ENCODE measurements at places on chromosomes 16 and 17.

GRCh38 chr16:58201163-58201562 is 3.3 kb upstream of the CSNK2A2 start:
- DNase-seq = no peak

GRCh38 chr17:6648181-6648580 is 3.2 kb downstream of the MED31 start:
- DNase-seq = no peak

- DNase-seq = no peak
Observed at GRCh38 chr16:78871241-78871640, 729.3 kb downstream of the MAF start.

GRCh38 chr16:46688101-46688653 is 801 bp downstream of the VPS35 start:
- DNase-seq = no peak

All from cortex of kidney (tissue), 1 donor.